ENCODE measurements at places on chromosomes 5 and 9.

DNA sequence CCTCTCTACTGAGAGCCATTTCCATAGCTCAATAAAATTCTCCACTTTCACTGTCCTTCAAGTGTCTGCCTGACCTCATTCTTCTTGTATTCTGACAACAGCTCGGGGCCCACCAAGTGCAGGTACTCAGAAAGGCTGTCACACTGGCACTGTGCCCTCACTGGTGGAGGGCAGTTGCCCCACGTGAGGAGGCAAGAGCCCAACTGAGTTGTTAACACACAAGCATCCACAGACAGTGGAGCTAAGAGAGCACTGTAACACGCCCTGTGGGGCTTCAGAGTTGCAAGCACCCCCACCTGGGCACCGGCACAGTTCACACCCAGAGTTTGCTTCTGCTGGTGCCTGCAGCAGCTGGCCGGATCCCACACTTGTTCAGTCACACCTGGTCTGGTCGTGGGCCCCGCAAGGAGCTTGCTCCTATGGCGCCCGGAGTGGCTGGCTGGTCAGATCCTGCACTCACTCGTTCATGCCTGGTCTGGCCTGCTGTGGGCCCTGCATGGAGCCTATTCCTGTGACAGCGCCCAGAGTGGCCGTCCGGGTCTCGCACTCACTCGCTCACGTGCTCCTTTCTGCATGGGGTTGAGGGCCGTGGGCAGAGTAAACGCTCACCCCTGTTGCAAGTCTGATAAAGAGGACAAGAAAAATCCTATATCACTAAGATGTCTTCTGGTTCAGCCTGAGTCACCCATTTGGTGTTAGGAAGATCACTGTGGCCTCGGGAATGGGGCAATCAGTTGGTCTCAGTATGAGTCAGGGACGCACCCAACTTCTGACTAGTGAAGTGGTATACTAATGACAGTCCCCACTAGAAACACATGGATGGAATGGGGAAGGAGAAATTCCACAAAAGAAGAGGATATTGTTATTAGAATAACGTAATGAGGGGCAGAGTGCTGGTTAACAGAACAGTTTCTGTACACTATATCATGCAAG, 87.0 kb upstream of the CCNH start:
- no peak for DNase-seq

GRCh38 chr5:106489004-106489403, 1181.7 kb downstream of the EFNA5 start:
- no peak for DNase-seq

- no peak for DNase-seq
Observed at GRCh38 chr5:6084376-6084775, 294.0 kb downstream of the MED10 start.

DNA sequence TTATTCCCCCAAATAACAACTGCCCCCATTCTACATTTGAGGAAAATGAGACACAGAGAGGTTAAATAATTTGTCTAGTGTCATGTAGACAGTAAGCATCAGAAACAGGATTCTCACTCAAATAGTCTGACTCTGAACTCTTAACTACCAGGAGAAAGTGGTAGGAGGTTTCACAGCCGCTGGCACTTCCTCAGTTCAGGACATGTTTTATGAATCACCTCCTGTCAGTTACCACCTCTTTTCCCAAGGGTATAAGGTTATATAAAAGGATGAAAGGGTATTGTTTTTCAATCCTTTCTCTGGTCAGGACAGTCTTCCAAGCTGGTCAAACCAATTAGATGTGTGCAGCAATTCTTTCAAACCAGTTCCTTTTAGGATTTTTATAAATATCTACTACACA, 52.1 kb downstream of the TSSK1B start:
- DNase-seq, result no peak

DNA sequence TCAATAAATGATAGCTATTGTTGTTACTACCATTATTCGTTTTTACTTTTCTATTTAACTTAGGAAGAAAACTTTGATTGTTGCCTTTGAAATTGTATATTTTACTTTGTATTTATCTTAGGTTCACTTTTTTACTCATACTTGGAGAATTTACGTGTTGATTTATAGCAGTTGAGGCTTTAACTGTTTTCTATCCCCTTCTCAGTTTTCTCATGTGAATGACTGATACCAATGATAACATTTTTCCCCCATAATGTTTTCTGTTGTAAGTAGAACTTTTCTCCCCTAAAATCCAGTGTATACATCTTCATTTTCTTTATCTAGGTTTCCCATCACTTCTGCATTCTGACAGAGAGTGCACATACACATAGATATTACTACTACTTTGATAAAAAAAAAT, 54.4 kb downstream of the FSD1L start:
- no peak for DNase-seq

DNA sequence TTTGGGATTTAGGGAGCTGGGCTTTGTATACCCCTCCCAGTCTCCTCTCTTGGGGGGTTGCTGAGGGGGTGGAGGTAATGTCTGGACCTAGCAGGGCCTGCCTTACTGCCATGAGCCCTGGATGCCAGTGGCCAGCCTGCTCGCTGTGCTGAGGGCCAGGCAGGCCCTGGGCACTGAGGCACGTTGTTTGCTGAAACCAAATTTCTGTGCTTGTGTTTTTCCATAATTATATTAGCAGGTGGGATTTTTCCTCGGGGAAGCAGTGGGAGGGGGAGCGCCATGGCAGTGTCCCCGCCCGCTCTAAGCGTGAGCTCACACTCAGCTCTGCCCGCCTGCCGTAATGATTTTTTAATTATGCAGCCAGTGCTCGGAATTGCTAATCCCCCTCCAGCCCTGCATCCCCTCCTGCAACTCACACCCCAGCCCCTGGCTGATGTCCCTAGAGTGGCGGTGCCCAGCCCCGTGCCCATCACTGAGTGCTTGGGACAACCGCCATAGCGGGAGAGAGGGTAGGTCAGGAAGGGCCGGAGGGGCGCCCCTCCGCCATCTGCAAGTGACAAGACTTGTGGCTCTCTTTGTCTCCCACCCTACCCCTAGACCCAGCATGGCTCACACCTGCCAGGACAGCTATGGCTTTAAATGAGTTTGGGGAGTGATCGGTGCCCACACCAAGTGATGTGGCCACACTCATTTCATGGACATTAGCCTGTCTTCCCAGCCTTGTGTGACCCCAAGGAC, 20.9 kb downstream of the CXXC5 start:
- DNase-seq, result no peak

- DNase-seq, result no peak
Observed at GRCh38 chr5:21680196-21680595, 1172.9 kb downstream of the CDH12 start.

DNA sequence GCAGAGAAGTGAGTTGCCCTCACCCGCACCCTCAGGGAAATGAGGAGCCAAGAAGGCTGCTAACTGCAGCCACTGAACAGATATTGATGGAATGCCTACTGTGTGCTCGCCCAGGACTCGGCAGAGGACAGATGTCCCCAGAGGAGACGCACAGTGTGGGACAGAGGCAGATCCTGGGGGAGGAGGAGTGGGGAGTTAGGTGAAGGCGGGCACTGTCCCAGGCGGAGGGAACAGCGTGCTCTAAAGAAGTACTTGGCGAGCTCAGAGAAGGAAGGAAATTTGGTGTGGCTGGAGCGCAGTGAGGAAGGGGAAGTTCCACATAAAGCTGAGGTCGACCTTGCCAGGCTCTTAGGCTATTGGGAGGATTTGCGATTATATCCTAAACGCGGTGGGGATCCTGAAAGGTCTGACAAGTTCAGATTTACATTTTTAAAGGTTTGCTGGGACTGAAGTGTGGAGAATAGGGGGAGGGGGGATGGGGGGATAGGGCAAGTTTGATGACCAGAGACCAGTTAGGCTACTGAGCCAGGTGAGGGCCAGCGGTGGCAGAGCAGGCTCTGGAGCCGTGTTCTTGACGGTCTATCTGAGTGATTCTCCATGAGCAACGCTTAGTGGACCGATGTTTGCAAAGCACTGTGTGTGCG, 23.6 kb upstream of the CERCAM start:
- no peak for DNase-seq

DNA sequence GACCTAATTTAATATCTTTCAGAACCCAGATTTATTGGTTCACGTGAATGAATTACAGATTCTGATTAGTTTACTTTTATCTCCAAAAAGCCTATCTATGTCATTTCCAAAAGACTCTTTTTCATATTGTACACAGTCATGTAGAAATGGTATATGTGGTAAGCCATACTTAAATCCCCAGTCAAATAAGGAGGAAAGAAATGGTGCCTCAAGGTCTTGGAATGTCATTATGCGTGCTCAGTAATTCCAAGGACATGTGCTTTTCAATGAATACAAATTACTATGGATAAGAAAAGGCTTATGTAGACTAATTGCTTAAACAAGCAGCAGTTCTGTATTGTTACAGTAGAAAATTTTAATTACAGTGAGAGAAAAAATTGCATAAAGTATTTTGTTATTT, 64.1 kb upstream of the TYRP1 start:
- no peak for DNase-seq

DNA sequence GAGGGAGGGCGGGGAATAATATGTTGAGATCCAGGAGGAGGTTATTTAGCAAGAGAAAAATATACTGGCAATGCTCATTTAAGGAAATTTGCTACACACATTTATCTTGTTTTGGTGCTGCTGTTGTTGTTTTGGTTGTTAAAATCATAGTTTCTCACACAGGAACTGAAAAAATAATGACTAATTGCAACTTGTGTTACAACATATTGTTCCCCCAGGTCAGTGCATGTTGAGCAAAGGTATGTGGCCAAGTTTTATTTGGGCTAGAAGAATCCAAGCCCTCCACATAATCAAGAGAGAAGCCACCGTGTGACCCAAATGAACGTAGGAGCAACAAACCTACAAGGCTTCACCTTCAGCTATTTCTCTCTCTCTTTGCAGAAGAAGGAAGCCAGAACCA, 220.3 kb upstream of the DAPK1 start:
- DNase-seq, result no peak

All from upper lobe of right lung (tissue), 1 donor.